Endodermal cell (in vitro differentiated cells): ENCODE measurements at places on chromosomes 2 and 18.
A peak's percentile ranks its signal among the peaks of the same experiment; 100 is the strongest.

DNA sequence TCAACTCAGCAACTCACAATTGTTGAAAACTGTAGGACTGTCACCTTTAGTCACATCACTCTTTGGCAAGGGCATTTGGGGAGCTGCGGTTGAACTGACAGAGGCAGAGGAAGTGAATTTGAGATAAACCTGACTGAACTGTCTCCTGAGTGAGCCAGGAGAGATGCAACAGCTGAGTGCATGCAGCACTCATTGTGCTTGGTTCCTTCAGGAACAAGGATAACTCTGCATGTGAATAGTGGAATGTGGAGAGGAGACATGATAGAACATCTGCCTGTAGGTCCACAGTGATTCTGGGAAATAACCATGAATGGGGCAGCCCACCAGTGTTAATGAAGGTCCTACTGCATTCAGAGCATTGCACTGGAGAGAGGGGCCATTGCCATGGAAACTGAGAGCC lies 494.7 kb downstream of the STK39 start:
- DNase-seq, result no peak

DNA sequence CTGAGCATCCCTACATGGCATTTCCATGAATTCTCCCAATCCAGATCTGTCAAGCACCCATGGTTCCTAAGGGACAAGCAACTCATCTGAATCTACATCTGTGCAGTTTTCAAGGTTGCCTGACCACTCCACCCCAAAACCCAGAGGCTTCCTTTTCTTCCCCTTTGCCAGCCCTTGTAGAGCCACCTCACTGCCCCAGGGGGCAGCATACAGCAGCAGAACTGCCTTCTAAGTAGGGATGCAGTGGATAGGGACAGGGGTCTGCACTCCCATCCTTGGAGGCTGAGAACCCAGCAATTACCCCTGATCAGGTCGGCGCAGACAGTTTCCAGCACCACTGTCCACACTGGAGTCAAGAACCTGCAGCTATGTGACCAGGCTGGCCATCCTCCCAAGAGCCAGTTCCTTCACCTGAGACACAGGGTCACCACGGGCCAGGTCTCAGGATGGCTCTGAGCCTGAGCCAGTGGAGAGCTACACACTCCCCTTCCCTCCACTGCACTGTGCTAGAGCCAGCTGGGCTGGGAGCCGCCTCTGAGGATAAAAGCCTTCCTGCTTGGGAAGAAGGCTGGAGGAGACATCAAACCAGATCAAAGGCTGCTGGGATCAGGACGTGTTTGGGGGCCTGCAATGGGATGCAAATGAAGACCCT lies 283.1 kb downstream of the CELF4 start:
- DNase-seq, result peak; percentile 74

- no peak for DNase-seq
These were observed 751 bp upstream of the DNAJC10 start for GRCh38 chr2:182715121-182715891.

GRCh38 chr18:9244376-9244775 lies 90.2 kb upstream of the TWSG1 start:
- no peak for DNase-seq

- DNase-seq, result no peak
These were observed 70.4 kb upstream of the ST3GAL5 start for GRCh38 chr2:85959185-85959584.

- no peak for DNase-seq
These were observed 263.8 kb downstream of the KCNE4 start for GRCh38 chr2:223315813-223316212.

DNA sequence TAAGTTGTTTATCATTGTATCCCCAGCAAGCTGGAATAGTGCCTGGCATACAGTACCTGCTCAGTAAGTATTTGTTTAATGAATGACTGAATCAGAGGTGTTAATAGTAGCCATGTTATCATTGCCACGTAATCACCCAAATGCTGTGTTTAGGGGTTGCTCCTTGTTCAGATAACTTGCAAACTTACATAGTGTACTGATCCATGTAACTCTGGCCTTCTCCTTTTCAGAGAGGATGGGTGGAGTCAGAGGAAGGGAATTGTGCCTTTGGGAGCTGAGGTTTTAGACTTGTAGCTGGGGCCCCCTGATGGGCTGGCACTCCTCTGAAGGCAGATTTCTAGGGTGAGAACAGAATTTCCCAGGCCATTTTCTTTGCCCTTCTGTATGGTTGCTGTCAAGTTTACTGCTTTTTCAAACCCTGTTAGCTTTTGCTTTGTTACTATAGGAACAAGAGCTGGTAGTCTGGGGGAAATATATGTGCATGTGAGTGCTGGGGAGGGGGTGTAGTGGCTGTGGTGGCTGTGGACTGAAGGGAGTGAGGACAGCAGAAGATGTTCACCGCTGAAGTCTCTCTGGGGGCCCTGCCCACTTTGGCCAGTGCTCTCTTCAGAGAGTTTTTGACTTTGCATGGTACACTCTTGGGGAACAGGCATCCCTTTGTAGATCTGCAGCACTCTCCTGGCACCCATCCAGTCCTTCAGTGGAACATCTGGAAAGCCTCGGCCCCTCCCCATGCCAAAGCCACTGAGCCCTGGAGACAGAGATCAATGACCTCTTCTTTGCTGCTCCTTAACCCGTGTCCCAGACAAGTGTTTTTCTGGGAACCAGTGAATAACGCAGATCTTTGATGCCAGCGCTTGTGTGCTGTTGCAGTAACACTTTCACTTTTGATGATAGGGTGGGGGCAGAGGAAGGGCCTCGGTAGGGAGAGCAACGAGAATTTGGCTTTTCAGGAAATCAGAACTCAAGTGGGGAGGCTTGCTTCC lies 209.0 kb downstream of the PRKCE start:
- peak; percentile 55 for DNase-seq

DNA sequence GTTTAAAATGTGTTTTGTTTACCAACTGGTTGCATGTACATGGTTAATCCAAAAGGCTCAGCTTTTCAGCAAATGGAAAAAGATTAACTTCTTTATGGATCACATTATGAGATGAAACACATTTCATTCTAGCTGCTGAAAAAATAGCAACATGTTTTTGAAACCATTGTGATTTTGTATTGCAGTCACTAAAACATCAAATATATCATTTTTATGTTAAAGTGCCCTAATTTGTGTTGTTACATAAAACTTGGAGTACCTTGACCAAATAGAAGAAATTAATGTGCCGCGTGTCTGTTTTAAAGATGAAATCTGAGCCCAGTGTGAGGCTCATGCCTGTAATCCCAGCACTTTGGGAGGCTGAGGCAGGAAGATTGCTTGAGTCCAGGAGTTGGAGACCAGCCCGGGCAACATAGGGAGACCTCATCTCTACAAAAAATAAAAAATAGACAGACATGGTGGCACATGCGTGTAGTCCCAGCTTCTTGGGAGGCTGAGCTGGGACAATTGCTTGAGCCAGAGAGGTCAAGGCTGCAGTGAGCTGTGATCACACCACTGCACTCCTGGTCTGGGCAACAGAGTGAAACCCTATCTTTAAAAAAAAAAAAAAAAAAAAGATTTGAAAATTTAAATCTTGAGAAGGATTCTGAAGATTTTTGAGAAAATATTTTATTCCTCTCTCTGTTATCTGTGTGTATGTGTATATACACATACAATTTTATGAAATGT lies 96.6 kb downstream of the FMNL2 start:
- no peak for DNase-seq

DNA sequence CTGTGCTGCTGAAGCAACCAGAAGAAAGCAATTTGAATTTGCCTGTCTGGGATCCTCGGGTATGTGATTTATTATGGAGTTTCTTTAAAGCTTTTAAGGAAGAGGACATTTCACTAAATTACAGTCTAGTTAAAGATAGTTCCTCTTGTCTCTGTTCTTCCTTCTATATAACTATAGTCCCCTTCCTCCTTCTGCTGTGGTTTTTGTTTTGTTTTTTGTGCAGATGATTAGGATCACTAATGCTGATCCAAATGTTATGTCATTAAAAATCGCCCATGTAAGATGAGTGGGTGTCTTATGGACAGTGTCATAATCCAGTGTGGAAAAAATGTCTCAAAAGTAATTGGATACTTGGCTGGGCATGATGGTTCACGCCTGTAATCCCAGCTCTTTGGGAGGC lies 24.7 kb downstream of the PAPOLG start:
- DNase-seq, result no peak

GRCh38 chr18:2894841-2895370 lies 48.1 kb downstream of the EMILIN2 start:
- DNase-seq, result peak; percentile 49

- DNase-seq, result no peak
These were observed 99.6 kb downstream of the BCL11A start for GRCh38 chr2:60453872-60454271.

DNA sequence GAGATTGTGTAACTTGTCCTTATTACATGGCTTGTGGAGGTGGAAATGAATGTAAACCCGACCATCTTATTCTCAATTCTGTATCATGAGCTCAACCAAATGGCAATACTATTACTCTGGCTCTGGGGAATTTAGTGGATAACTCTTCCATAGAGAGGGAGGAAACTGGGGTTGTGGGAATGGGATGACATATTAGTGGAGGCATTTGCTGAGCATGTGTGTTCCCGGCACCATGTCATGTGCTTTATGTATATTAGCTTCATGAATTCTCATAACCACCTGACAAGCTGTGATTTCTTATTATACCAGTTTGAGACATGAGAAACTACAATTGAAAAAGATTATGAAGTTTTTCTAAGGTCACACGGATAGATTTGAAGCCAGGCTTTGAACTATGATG lies 112.8 kb upstream of the TMEFF2 start:
- no peak for DNase-seq

DNA sequence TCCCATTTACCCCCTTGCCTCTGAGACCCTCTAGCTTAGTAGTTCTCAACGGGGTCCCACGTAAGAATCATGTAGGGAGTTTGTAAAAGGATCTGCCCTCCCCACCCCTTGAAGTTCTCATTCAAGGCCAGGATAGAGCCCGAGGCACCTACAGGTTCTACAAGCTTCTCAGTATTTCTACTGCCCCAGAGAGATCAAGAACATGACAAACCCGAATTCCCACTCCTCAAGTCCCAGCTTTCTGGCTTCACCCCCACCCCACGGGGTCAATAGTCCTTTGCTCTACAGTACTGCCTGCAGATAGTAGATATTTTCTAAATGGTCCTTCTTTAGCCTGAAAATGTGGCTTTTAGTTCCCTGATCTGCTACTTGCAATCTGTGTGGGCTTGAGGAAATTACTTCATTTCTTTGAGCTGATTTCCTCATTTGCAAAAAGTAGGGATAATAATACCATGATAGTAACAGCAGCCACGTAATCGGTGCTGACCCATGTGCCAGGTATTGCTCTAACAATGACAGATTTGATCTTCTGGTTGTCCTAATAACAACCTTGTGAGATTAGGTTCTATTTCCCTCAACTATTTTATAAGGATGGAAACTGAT lies 7.1 kb downstream of the CIB4 start:
- DNase-seq, result no peak

DNA sequence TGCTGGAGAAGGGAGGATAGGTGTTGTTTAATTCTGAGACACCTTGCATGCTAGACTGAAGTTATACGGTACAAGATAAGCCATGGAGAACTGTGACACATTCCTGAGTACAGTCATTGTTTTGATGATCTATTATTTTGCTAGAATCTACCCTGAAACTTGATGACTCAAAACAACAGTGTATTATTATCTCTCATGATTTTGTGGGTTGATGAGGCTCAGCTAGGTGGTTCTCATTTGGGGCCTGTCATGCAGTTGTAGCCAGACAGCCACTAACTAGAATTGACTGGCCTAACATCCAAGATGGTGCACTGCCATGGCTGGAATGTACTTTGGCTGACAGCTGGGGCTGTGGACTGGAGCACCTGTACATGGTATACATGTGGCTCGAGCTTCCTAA lies 5.4 kb upstream of the IL1R1 start:
- DNase-seq, result no peak

DNA sequence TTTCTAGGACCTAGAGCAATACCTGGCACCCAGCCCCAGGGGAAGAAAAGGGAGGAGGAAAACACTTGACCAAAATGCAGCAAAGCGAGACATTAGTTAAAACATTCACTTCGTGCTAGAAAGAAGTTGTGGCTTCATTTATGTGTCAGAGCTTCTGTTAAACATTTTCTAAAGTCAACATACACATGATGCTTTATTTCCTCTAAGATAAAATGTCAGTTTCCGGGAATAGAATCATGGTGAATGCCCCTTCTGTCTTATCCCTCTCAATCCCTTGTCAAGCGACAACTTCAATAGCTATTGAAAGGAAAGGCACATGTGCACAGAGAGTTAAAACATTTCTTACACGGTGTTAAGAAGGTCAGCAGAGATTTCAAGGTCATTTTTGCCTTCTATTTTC lies 404.6 kb upstream of the CWC22 start:
- no peak for DNase-seq

DNA sequence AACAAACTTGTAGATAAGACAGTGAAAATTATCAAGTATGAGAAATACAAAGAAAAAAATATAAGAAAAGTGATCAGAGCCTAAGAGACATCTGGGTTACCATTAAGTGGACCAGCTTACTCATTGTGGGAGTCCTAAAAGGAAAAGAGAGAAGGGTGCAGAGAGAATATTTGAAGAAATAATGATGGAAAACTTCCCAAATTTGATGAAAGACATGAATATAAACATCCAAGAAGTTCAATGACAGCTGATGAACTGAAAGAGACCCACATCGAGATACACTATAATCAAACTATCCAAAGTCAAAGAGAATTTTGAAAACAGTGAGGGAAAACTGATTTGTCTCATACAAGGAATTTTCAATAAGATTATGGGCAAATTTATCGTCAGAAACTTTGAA lies 22.5 kb downstream of the ARHGAP25 start:
- no peak for DNase-seq

DNA sequence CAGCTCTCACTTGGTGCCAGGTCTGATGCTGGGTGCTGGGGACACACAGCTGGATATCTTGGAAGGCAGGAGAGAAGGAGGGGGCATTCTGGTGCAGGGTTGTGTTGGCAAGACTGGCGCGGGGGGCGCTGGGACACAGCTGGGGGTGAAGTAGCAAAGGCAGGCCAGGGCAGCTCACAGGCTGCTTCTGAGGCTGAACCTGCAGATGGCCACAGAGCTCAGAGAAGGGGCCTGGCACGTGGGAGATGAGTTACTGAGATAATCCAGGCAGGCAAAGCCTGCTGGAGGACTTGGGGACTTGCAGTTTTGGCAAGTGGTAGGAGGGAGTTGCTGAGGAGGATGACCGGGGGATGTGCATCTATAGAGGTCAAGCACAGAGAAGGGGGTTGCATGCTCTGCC lies 16.2 kb upstream of the DGKD start:
- no peak for DNase-seq

- no peak for DNase-seq
These were observed 130.6 kb downstream of the MBP start for GRCh38 chr18:77001979-77002378.

DNA sequence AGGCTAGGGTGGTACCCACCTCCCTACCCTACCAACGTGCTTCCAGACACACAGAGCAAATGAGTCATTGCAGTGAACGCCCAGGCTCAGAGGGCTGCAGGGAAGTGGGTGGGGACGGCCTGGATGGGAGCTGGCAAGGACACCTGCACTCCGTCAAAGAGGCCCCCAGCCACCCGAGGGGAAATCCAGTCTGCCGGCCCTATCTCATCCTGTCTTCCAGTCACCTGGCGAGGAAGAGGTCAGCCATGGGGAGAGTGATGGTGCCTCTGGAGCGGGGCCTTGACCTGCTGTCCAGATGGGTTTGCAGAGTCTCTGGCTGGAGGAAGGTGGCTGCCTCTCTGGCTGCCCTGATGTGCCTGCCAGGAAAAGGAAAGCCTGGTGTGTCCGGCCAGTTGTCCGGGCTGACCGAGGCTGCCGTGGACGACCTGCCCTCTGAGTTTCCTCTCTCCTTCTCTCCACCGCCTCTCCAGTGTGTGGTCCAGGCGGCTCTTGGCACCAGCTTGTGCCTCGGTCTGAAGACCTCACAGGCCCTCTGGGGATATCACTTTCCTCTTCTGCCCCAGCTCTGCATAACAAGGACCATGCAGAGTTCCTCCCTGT lies 209.7 kb upstream of the COPS8 start:
- DNase-seq, result peak; percentile 41
